ENCODE measurements at places on chromosomes 2 and 18. TPM values are rescaled to one million over a fixed set of nuclear protein-coding genes. Genes with fewer than 3 reads are reported as not detected.

RGPD3 gene
- total RNA-seq, result 0.26 TPM

PLEKHH2 gene
- 4.1 TPM for total RNA-seq

ANKRD62 gene
- total RNA-seq, result not detected

DNA sequence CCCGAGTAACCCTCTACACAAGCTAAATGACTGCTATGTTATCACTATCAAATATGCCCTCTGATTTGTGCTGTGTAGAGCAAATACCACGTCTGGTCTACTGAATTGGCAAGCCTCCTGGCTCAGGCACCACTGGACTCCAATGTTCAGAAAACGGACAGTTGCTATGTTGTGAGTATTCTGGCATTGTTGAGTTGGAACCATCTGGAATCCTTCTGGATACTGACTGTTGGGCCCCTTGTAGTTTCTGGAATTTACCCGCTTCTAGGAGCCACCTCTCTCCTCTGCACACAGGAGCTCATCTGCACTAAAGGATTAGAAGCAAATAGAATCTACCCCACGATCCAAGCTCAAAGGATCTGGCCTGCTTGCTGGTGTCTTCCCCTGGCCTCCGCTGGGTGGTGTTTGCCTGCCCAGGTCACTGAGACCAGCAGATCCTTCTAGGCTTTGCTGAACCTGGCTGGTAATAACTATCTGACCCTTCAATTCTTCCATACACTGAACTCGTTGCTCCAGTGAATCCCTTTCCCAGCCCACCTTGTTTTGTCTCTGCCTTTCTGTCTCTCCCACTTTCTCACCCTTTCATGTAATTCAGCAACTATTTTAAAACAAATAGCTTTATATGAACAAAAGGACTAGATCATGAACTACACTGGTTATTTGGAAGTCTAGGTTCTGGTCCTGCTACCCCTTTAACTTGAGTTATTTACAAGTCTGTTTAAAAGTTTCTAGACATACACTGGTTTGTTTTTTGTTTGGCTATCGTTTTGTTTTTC, 2.1 kb upstream of the HAAO start:
- DNase-seq, result no peak

DNA sequence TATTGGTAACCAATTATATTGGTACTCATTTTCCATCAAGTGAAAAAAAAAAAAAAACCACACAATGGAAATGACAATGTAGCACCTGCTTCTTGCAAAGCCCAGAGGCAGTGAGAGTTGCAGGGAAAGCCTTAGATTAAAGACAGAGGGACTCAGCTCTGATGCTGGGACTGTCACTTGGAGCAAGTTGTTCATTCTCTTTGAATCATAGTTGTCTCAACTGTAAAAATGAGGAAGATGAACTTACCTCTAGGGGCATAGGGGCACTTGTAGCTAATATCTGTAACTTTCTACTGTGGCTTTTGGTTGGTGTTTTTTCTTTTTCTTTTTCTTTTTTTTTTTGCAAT, 81.4 kb upstream of the LPIN2 start:
- no peak for DNase-seq

GRCh38 chr2:191721331-191721730, 43.4 kb downstream of the NABP1 start:
- DNase-seq, result no peak

- DNase-seq, result no peak
Observed at GRCh38 chr18:67041334-67041733, 437.4 kb upstream of the CDH19 start.

- DNase-seq, result no peak
Observed at GRCh38 chr2:174332217-174332963, 2.4 kb upstream of the SP9 start.

DNA sequence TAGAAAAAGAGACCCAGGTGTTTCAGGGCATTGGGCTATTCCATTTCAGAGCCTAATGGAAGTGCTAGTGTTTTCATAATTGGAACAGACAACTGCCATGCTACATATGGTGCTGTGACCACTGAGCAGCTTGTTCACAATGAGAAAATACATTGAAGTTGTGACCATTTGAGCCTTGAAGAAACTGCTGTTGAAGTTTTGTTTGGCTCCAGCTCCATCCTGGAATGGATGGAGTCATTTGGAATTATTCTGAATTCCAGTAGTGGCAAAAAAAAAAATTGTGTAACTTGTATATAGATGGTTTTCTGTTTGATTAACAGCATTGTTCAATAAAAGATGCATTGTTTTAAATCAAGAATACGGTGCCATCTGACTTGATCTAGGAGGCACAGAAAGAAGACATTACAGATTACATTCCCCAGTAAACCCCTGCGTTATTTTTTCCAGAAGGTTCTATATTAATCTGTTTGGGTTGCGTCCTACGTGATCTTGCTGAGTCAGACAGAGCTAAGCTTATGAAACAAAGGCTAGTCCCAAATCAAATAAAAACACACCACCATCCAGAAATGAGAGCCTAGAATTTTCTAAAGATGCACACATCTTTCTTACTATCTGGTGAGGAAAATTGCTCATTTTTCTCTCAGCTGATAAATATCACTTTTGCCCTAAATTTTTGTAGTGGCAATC, 19.2 kb downstream of the FMNL2 start:
- no peak for DNase-seq
